Smooth muscle cell of bladder (primary cell): ENCODE measurements at places on chromosomes 1 and 21. TPM values are rescaled to one million over a fixed set of nuclear protein-coding genes. Genes with fewer than 3 reads are reported as not detected.

The MASP2 gene
- total RNA-seq = not detected in 2 replicates

The LAX1 gene
- not detected in 2 replicates for total RNA-seq

The KIAA1614 gene
- 6.7 and 7.0 TPM in 2 replicates for total RNA-seq

The CDA gene
- 0.37 and 0.85 TPM in 2 replicates for total RNA-seq

The IL19 gene
- 0.28 TPM in 1 of 2 replicates, not detected in the other for total RNA-seq
